ENCODE measurements at places on chromosomes 1 and 21. TPM values are rescaled to one million over a fixed set of nuclear protein-coding genes. Genes with fewer than 3 reads are reported as not detected.

GRCh38 chr1:27744556-27744955 lies 18.8 kb downstream of the FAM76A start:
- DNase-seq, result no peak

DNA sequence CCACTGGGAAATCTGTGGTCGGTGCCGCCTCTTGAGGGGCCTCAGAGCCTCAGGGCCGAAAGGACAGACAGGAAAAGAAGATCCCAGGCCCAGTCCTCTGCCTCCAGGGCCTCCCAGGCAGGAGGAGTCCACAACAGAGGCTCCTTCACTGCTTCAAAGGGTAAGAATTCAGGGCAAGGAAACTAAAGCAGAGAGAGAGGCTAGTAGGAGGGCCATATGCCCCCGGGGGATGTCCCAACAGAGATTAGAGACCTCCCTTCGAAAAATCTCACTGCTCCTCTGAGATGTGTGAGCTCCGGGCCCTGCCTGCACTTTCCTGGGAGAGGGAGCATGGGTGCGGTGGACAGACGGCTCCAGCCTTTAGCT lies 465.9 kb downstream of the NPHP4 start:
- no peak for DNase-seq

The DYNLT4 gene
- total RNA-seq, result not detected

The COL11A1 gene
- 470 TPM for total RNA-seq

DNA sequence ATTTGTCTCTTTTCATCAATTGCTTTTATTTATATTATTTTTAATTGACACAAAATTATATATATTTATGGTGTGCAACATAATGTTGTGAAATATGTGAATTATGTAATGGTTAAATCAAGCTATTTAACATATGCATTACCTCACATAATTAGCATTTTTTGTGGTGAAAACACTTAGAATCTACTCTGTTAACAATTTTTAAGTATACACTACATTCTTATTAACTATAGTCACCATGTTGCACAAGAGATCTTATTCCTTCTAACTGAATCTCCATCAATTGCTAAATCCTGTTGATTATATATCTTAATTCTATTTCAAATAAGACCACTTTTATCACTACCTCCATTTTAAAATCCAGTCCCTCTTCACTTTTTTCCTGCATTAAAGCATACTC lies 42.5 kb downstream of the PLPPR5 start:
- DNase-seq, result no peak

GRCh38 chr1:184031092-184031408 lies 6.5 kb downstream of the COLGALT2 start:
- no peak for DNase-seq

The TGFBR3 gene
- 15.2 TPM for total RNA-seq

DNA sequence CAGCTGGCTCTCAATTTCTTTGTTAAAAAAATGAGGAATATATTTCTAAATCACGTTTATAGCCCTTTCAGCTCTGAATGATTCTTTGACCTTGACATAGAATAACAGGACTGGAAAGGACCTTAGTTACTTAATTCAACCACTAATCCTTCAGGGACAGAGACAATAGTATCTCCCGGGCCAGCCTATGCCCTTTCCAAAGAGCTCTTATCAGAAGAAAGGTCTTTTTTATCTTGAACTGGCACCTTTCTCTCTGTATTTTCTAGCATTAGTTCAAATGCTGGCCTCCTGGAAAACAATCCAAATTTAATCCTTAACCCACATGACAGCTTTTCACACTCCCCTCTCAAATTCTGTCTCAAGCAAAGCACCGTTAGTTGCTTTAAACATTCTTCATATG lies 44.8 kb upstream of the FBXO28 start:
- DNase-seq, result no peak

The C1orf105 gene
- not detected for total RNA-seq

GRCh38 chr21:25626757-25627156 lies 12.3 kb upstream of the JAM2 start:
- DNase-seq, result no peak

DNA sequence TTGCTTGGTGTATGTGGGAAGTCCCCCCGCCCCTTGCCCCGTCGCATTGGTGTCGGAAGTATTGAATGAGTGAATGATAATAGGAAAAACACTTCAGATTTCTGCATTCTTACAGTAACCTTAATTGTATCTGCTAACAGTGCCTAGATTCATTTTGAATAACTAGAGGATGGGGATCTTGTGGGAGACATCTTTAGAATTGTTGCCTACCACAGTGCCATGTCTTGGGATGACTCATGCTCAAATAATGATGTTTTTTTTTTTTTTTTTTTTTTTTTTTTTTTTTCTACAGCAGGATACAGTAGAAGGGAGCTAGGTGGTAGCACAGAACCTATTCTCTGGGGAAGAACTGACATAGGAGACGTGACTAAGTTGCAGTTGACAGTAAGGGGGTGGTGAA lies 237.9 kb downstream of the USP25 start:
- peak; percentile 56 for DNase-seq

DNA sequence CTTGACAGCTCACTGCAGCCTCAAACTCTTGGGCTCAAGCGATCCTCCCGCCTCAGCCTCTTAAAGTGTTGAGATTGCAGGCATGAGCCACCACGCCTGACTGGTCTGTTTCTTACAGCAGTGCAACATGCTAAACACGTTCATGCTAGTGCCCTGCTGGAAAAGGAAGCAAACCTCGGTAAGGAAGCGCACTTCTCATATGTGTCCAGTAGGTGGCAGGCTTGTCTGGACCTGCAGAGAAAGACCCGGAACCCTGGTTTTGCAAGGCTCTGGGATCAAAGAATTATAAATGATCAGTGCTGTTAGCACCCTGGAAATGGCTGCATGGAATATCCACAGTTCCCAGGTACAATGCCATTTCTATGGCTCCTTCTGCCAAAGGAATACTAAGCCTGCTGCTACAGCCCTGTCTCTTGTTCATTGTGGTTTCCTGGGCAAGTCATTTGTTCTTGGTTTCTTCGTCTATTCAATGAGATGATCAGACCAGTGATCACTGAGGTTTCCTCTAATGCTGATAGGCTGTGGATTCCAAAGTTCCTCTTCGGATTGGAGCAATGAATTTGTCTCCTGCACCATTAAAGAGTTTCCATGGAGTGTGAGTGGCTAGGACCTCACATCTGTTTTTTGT lies 15.9 kb downstream of the RNU5D-1 start:
- DNase-seq, result peak; percentile 57

The AMY1A gene
- not detected for total RNA-seq

The NHLH1 gene
- 0.11 TPM for total RNA-seq

- DNase-seq, result no peak
Observed at GRCh38 chr1:207230441-207230840, 91.0 kb upstream of the CD55 start.

DNA sequence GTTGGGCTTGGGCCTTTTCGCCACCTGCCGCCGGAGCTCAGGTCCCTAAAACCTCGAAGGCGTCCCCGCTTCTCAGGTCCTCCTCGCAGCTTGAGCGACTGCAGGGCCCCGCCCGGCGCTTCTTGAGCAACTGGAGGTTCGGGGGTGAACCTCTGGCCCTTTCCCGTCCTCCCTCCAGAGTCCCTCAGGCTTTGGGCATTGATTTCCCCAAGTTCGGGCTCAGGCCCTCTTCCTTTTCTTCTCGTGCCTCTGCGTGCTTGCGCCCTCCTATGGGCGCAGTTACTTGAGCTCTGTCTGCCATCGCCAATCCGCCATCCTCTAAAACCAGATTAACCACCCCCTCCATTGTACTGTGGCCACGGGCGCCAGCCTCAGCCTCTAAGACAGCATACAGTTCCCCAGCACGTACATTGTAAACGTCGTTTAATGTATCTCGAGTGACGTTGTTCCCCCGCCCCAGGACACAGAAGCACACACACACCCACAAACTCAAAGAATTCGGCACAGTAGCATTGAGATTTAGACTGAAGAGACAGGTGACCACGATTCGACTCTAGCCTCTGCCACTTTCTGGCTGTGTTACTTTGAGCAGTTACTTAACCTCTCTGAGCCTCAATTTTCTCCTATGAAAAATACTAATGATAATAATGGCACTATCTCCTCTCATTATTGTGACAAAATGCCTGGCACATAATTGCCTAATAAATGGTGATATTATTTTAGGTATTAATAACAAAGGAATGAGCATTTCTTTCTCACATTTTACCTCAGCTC lies 22.6 kb downstream of the BTG2 start:
- DNase-seq, result peak; percentile 69

GRCh38 chr1:1093610-1093943 lies 19.5 kb upstream of the RNF223 start:
- DNase-seq, result no peak

The HES3 gene
- total RNA-seq, result not detected

DNA sequence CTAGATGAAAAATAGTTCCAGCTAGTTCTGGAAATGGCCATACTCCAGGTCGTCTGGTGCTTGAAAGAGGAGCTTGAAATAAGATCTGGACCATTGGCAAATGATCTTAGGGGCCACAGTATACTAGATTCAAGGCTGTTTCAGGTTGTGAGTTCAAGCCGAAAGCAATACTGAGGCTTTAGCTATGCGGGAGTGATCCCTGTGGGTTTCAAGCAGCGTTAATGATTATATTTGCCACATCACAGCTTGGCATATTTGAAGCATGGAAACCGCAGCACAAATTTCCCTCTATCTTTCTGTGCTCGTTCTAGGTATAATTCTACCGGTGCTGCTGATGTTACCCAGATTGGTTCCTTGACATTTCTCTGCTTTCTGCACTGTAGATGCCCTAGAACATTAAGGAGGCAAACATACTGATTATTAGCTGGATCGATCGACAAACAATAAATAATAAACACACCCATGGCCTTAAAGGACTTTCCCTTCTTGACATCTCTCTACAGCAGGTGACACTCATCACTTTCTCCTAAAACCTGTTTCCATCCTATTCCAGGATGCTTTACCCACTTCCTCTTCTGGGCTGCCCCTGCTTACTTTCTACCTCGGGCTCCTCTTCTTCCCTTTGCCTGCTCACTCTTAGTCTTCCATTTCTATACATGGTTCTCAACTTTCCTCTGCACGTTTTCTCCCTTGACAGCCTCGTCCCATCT lies 40.6 kb upstream of the LYST start:
- DNase-seq, result no peak

The PTPN7 gene
- total RNA-seq, result not detected

The C1QB gene
- total RNA-seq, result not detected

DNA sequence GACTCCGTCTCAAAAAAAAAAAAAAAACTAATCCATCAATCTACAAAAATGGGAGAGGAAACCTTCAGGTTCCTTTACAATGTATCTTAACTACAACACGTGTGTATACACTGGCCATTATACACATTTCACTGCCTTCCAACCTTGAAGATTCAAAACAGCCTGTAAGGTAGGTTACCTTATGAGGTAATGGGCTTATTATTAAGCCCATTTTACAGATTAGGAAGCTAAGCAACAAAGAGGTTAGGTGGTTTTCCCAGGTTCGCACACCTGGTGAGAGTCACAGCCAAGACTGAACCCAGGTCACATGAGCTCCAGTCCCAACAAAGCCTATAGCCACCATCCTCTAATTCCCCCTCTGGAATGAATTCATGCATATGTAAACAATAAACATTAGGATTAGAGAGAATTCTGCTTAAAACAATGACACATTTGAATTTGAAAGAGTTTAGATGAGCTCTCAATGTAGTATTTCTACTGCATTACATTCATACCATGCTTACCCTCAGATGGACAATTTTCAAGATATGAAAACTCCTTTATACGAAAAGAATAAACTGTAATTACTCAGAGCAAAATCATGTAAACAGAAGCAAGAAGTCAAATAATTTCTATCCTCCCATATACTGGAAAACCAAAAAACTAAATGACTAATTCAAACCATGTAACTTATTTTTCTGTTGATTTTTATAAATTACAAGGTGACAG lies 54.8 kb downstream of the EIF4G3 start:
- DNase-seq, result peak; percentile 47

DNA sequence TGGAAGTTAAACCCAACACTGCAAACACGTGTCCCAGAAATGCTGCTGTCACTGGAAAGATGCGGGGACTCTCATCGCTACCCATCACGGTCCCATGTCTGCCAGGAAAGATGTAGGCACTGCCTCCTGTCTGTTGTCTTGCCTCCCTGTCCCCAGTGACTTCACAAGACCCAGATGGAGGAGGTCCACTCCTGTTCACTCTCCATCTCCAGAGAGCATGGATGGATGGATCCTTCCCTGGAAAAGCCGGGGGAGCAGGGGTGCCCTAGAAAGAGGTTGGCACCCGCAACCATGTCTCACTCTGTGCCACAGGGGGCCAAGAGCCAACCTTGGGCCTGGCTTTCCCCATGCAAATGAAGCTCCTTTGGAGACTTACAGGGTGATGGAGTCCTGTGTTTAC lies 135.5 kb downstream of the GLIS1 start:
- DNase-seq, result no peak

DNA sequence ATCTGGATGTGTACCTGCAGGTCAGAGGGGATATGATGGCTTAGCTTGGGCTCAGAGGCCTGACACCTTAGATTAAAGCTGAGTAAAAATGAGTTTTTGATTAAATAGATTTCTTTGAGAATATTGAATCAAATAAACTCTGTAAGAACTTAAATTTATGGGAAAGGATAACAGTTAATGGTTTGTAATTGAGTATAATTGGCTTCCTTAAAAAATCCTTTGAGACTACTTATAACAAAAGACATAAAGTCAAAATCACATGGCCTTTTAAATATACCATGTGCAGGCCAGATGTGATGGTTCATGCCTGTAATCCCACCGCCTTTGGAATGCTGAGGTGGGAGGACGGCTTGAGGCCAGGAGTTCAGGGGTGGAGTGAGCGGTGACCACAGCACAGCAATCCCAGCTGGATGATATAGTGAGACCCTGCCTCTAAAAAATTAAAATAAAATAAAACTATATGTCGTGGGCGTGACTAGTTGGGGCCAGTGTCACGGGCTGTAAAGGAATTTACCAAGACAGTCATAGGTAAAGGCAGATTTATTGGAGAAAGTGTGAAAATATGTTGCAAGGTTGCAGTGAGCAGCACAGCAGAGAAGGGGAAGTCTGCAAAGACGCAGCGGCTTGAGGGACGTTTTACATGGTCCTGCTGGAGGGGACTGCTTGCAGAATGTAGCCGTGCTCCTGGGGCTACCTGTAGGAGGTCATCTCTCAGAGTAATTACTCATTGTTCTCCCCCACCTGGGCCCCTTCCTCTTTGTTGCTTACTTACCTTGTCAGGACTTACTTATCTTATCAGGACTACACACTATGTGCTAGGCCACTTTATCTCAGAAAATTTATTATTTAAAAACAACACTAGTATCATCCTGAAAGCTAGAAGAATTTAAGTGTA lies 122.3 kb downstream of the ZMYM4 start:
- no peak for DNase-seq

DNA sequence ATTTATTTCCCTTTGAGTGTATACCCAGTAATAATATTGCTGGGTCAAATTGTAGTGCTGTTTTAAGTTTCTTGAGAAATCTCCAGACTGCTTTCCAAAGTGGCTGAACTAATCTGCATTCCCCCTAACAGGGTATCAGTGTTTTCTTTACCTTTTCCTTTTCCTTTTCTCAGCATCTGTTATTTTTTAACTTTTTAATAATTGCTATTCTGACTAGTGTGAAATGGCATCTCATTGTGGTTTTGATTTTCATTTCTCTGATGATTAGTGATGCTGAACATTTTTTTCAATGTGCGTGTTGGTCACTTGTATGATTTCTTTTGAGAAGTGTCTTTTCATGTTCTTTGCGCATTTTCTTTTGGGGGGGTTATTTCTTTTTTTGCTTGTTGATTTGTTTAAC lies 374.9 kb upstream of the BRINP3 start:
- no peak for DNase-seq

The ATAD3C gene
- not detected for total RNA-seq
